Left ventricle myocardium superior (tissue), 1 donor: ENCODE measurements at places on chromosomes 5 and 9. TPM values are rescaled to one million over a fixed set of nuclear protein-coding genes. Genes with fewer than 3 reads are reported as not detected.

GRCh38 chr5:111132076-111132475 is 39.9 kb downstream of the WDR36 start:
- DNase-seq = no peak

DNA sequence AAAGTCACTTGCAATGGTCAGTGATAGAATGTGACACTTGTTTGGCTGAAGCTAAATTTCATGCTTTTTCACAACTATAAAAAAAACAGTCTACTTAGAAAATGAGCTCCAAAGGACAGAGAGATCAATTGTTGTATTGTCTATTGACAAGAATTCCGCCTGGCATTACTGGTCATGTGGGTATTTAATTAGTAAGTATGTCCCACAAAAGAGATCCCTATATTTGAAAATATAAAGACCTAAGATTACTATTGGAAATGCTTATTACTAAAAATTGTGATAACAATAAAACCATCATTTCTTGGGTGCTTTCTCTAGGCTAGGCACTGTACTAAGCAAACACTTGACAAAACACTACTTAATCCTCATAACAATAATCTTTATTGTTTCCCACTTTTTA is 745.2 kb upstream of the C9orf72 start:
- no peak for DNase-seq

GRCh38 chr5:132759114-132760048 is 12.2 kb downstream of the CCNI2 start:
- no peak for DNase-seq

- DNase-seq = no peak
Measured at GRCh38 chr5:137035480-137035878, 463.6 kb downstream of the SPOCK1 start.

- no peak for DNase-seq
Measured at GRCh38 chr9:121731090-121731489, 79.7 kb downstream of the DAB2IP start.

- DNase-seq = no peak
Measured at GRCh38 chr9:12875191-12875590, 100.4 kb downstream of the LURAP1L start.

GRCh38 chr9:70056211-70056944 is 12.7 kb downstream of the MAMDC2 start:
- no peak for DNase-seq

GRCh38 chr9:113373676-113374392 is 3.0 kb downstream of the HDHD3 start:
- DNase-seq = no peak

DNA sequence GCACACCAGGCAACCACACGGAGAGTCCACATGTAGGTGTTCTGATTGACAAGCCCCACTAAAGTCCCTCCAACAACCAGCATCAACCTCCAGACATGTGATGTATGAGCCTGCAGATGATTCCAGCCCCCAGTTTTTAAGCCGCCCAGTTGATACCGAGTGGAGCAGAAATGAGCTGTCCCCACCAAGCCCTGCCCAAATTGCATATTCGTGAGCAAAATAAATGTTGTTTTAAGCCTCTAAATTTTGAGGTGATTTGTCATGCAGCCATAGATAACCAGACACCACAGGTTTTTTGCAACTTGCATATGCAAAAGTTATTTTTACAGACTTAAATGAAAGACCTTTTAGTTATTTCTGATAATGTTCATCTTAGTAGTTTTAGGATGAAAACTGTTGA is 187.7 kb downstream of the PIK3R1 start:
- DNase-seq = no peak

GRCh38 chr5:127849408-127849807 is 146.2 kb downstream of the CCDC192 start:
- no peak for DNase-seq

PCDHB12 gene
- total RNA-seq = 1.3 TPM

IL6ST gene
- 153 TPM for total RNA-seq

DNA sequence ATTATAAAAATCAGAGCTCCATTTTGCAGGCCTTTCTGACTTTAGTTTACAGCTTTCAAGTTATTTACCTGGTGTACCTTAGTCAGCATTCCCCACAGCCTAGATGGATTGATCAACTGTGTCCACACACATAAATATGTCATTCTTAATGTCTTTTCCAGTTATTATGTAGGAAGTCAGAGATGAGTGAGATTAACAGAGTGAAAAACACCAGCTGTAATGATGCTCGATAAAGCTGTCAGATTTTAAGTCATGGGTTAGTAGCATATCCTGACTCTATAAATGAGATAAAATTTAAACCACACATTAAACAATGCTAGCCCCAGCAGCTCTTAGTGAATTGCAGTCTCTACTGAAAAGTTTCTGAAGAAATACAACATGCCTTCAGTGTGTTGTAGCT is 48.9 kb downstream of the NUDT12 start:
- DNase-seq = no peak

OR1J2 gene
- total RNA-seq = not detected

- DNase-seq = no peak
Measured at GRCh38 chr9:31535651-31536050, 848.8 kb upstream of the ACO1 start.

GRCh38 chr9:18747595-18747994 is 273.6 kb downstream of the ADAMTSL1 start:
- no peak for DNase-seq

TCOF1 gene
- total RNA-seq = 21.0 TPM

DNA sequence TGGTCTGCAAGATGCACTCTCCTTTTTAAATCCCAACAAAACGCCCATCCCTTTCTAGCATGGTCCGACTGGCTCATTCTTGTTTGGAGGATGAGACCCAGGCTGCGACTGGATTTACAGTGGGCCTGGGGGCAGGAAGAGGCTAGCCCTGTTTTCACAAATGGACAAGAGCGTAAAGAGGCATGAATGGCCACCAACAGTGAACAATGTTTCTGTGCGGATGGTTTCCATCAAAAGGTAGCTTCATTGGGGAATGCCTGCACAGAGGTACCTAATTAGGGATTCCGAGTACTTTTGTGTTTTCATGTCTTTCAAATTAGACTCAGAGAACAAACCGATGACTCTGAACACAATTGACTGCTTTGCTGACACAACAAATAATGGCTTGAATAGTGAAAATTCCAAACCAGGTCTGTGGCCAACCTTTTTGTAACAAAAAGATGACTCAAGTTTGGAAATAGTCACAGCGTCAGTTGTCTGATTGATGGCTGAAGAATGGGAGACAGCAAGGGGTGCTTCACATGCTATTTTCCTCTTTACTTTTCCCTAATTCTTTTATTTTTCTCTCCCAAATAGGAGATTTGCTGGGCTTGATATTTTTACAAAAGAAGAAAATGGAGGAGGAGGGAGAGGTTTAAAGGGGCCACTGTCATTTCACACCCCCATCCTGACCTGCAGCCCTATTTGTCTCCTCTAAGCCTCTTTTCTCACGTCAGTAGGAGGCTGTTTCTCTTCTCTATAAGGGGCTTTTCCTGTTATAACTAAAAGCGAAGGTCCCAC is 208.1 kb upstream of the S1PR3 start:
- no peak for DNase-seq

- DNase-seq = no peak
Measured at GRCh38 chr9:129467739-129468666, 152.9 kb downstream of the C9orf50 start.

DNA sequence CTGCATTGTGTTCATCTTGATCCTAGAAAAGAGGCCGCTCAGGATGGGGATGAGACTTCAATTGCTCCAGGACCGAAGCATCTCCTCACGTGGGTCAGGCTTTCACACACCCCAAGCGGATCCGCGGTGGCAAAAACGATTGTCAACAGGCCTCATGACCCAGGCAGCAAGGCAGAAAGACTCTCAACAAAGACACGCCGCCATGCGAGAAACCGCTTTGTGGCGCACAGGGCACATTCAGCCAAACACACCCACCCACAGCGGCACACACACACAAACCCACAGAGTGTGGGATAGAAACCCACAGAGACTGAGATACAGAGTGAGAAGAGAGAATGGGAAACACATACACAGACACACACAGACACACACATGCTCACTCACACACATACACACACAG is 483.4 kb downstream of the SPATA31A7 start:
- no peak for DNase-seq

GRCh38 chr5:132764671-132765238 is 12.3 kb downstream of the SEPTIN8 start:
- DNase-seq = no peak

- no peak for DNase-seq
Measured at GRCh38 chr9:81607593-81608288, 81.6 kb downstream of the TLE1 start.

GADD45G gene
- total RNA-seq = 54.0 TPM

PCDHGC4 gene
- total RNA-seq = 2.5 TPM

DNA sequence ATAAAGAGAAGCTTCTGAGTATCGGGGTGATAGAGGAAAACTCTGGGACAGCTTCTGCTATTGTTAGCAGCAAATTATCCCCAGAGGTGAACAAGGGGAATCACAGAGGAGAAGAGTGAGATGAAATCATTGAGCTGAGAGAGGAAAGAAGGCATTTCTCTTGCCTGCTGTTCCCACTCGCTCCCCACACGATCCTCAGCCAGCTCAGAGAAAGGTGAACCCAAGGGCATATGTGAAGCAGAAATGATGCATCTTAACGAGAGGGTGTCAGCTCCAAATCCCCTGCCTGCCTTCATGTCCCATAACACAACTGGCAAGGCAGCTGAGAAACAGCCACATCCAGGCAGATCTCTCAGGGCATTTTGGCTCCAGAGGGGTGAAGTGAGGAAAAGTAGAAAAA is 111.6 kb downstream of the BRINP1 start:
- DNase-seq = no peak

- DNase-seq = no peak
Measured at GRCh38 chr9:211557-211956, 3.1 kb upstream of the DOCK8 start.

GRCh38 chr9:86604741-86605140 is 250.5 kb upstream of the TUT7 start:
- DNase-seq = no peak

TAF11L10 gene
- total RNA-seq = not detected

- peak; percentile 72 for DNase-seq
Measured at GRCh38 chr5:141349917-141350619, at the start of gene PCDHGB1. TSS of gene PCDHGB1 (plus strand) at chr5:141350099. CDS start at chr5:141350261, 162 bp downstream.

GRCh38 chr5:55062039-55062779 is 38.2 kb downstream of the GZMK start:
- peak; percentile 29 for DNase-seq

GRCh38 chr5:60382716-60383115 is 317.2 kb downstream of the DEPDC1B start:
- DNase-seq = no peak
